ENCODE measurements at places on chromosomes 12 and 14.

DNA sequence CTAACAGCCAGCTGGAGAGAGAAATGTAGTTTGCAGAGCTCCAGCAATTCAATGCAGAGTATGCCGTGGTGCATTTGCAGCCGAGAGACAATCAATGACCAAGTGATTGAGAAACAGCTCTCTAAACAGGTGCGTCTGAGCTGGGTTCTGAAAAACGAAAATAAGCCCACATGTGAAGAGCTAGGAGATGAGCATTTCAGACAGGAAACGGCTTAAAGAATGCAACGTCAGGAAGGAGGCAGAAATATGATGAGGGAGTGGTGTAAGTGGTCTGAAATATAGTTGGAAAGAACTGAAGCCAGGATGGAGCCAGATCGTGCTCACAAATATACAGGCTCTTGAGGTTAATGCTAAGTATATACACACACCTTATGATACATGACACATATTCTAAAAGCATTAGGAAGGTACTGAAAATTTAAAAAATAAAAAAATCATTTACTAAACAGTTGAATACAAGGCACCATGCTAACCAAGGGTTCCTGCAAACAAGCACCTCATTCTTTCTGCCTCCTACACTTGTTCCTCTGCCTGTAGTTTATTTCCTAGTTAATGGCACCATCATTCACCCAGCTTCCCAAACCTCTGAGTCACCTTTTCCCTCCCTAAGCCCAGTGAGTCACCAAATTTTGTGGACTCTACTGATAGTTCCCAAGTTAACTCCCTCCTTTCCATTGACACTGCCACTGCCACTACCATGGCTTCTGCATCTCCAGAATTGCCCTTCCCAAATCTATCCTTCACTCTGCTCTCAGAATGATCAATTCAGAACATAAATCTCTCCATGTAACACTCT is 2.3 kb upstream of the GARIN2 start:
- peak; percentile 86 for DNase-seq

- DNase-seq: no peak
Observed at GRCh38 chr14:64628940-64629408, 75.2 kb upstream of the PLEKHG3 start.

DNA sequence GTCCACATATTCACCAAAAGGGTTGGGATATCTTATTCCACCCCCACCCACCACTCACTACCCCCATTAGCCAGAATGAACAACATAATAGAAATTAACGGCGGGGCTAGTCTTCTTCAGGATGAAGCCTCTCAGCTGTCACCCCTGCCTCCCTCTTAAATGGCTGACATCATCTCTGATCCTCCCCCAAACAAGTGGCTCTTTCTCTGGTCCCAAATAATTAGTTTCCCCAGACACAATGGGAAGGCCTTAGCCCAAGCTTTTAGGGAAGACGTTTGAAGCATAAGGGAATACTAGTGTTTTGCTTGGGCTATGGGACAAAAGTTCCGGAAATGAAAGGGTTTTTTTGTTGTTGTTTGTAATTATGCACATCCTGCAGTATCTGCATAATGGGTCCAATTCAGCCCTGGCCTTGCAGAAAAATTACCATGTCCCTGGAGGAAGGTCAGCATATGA is 13.8 kb downstream of the STON2 start:
- no peak for DNase-seq

DNA sequence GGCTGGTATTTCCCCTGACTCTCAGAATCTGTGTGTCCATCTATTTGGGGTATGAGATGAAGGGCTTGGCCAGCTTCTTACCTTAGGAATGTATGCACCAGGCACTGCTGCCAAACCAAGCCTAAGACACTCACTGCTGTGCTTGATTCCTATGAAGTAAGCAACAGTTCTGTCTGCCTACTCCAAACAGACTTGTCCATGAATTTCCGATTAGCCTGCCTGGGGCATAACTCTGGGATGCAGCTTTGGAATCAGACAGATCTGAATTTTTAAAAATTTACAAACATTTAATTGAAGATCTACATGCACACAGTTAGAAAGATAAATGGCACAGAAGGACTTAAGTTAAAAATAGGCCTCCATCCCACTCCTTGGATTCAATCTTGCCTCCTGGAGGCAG is 59.5 kb upstream of the JDP2 start:
- no peak for DNase-seq

DNA sequence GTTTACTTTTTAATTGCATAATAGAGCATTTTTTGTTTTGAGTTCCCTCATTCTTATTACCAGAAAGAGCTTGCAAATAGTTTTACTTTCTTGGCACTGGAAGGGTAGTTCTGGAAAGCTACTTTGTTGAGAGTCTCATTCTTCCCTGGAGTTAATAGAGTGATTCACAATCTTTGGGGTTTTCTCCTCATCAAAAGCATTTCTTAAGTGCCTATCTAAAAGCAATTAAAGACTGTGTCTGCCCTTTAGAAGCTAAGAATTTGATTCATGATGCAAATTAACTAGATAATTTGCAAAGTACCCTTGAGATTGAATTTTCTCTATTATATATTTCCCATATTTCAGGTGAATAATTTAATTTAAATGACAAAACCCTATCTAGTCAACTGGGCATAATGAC is 8.1 kb upstream of the BMAL2 start:
- no peak for DNase-seq

DNA sequence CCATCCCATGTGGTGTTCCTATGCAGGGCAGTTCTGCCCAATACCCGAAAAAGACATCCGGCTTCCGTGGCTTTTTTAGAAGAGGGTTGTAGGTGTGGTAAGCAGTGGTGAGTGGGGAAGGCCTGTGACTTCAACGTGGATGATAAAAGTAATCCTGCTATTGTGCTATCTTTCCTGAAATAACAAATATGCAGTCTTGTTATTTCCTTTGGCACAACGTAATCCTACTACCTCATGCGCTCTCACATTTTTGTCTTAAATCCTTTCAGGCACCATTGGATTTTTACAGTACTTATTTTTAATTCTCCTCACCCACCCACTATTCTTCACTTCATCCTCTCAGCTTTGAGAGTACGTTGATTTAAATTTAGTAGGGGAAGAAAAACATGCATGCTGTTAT is 96.8 kb downstream of the IPO8 start:
- no peak for DNase-seq

DNA sequence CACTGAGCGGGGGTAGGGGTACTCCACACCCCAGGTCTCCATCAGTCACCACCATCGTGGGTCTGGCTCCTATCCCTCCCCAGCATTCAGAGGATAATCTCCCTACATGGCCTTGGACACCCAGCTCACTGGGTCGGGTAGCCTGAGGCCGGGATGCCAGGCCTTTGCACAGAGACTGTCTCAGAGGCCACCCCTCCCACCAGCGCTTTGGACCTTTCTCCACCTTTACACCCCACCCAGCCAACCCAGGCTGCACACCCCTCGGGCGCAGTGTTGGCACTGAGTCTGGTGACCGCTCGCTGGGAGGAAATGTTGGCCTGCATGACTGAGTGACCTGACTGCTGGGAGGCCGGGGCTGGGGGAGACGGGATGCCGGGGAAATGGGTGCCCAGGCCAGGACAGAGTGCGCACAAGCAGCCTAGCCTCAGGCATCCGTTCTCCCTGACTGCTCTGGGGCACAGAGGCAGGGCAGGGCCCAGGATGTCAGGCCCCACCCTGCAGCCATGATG is 10.6 kb upstream of the LBHD2 start:
- DNase-seq: no peak

DNA sequence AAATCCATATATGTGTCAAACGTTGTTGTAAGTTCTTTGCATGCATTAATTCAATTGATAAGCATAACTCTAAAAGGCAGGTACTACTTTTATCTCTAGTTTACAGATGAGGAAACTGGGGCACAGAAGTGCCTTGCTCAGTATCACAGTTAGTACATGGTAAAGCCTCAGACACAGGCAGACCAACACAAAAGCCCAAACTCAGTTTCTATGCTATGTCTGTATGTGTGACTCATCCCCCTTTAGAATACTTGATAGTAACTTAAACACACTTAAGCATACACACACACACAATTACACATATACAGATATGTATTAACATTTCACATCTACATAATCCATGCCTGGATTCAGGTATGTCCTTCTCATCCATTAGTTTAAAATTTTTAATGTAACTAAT is 88.0 kb downstream of the EPS8 start:
- DNase-seq: no peak

Data from SW 1271 (cell line).